ENCODE measurements at places on chromosomes 2 and 18. TPM values are rescaled to one million over a fixed set of nuclear protein-coding genes. Genes with fewer than 3 reads are reported as not detected.

Gene CDH20
- total RNA-seq = not detected

DNA sequence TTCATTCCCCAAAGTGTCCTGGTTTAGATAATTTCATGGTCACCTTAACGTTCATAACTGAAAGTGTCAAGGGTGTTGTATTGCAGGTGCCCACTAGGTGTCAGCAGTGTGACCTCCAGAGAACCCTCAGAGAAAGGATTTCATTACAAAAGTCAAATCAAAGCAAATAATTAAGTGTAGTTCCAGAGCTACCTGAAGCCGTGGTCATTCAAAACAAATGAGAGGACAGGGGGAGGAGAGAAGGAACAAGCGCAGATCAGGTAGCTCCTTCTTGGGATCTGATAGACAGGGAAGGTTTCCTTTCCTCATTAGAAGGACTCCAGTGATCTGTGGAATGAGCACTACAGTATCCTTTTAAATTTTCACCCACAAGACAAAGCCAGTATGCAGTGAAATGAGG, at the start of gene SLC9A4:
TSS of gene SLC9A4 (plus strand) at position 207 of the 400 bp plus-strand sequence. CDS start 534 bp downstream, outside the sequence.
- H3K27me3 ChIP-seq = no peaks in the 10 kb centered on the region
- DNase-seq = peak; percentile 49
- no peaks in the 10 kb centered on the region for H3K36me3 ChIP-seq

DNA sequence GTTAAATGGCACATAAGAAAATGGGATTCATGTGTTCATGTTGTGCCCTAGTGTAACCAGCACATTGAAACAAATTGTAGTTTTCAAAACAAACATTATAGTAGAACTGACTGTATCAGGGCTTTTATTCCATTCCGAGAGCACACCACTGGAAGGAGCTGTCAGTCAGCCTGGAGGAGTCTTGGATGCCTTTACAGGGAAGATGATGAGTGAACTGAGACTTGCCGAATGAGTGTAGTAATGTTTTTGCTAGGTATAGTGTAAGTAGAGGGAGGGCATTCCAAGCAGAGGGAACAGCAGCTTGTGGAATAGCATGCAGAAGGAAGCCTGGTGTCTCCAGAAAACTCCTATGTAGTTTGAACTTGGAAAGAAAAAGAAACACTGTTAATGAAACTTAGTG, 183.5 kb downstream of the MCFD2 start:
- H3K27ac ChIP-seq = no peak overlapping the region
- DNase-seq = no peak
- peaks cover 9% of the 10 kb centered on the region for H3K4me1 ChIP-seq
- no peaks in the 10 kb centered on the region for H3K27me3 ChIP-seq
- peaks cover 12% of the 10 kb centered on the region for H3K36me3 ChIP-seq
- H3K4me3 ChIP-seq = no peak overlapping the region

DNA sequence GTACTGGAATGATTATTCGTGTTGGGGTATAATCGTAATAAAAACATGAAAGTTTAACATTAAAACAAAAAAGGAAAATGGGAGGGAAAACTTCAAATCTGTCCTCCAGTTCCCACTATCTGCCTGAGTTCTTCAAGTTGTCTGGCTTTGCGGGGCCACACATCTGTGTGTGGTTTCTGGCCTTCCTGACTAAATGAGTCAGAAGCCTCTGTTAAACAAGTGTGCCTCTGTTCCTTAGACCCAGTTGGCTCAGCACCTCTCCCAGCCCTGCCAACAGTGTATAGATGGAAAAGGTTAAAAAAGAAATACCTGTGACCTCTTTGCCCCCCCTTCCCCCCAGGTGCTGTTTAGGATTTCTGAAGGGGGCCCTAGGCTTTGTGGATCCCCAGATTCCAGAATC, 30.2 kb downstream of the XDH start:
- H3K4me3 ChIP-seq = no peak overlapping the region
- H3K27me3 ChIP-seq = no peaks in the 10 kb centered on the region
- peaks cover 10% of the 10 kb centered on the region for H3K4me1 ChIP-seq
- H3K36me3 ChIP-seq = no peaks in the 10 kb centered on the region
- no peak for DNase-seq

DNA sequence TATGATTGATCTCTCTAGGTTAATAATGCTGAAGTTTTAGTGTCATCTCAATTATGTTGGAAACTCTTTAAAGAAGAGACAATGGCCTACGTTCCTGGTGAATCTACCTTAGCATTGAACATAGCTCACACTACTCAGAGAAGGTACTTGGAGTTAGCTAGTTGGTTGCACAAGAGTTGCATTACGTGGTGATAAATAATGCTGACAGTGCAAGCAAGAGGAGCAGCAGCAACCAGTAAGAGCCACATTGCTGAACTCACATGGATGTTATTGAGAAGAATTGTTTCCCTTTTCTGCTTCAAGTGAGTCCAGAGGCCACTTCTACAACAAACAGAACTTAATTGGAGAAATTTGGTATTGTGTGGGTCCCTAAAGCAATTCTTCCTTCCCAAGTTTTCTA, 737.1 kb downstream of the TDRD15 start:
- no peak overlapping the region for H3K4me3 ChIP-seq
- H3K4me1 ChIP-seq = no peaks in the 10 kb centered on the region
- no peak overlapping the region for H3K27ac ChIP-seq
- H3K36me3 ChIP-seq = no peaks in the 10 kb centered on the region
- DNase-seq = no peak
- H3K27me3 ChIP-seq = no peaks in the 10 kb centered on the region

GRCh38 chr2:150495993-150496627, 8.6 kb upstream of the RND3 start:
- no peaks in the 10 kb centered on the region for H3K4me1 ChIP-seq
- H3K27ac ChIP-seq = no peak overlapping the region
- no peaks in the 10 kb centered on the region for H3K36me3 ChIP-seq
- no peak for DNase-seq
- H3K27me3 ChIP-seq = no peaks in the 10 kb centered on the region
- H3K4me3 ChIP-seq = no peak overlapping the region

GRCh38 chr2:187134306-187134705, 285.3 kb upstream of the ZSWIM2 start:
- H3K4me3 ChIP-seq = no peak overlapping the region
- no peaks in the 10 kb centered on the region for H3K27me3 ChIP-seq
- H3K36me3 ChIP-seq = no peaks in the 10 kb centered on the region
- DNase-seq = no peak
- H3K4me1 ChIP-seq = no peaks in the 10 kb centered on the region

GRCh38 chr2:151333083-151333482, 24.3 kb upstream of the TNFAIP6 start:
- H3K27ac ChIP-seq = no peak overlapping the region
- no peaks in the 10 kb centered on the region for H3K27me3 ChIP-seq
- H3K4me1 ChIP-seq = no peaks in the 10 kb centered on the region
- no peak overlapping the region for H3K4me3 ChIP-seq

Gene COLEC12
- total RNA-seq = 0.59 TPM

Gene COL6A3
- total RNA-seq = 0.66 TPM

GRCh38 chr2:64731263-64731643, 77.5 kb upstream of the SERTAD2 start:
- no peak overlapping the region for H3K27ac ChIP-seq
- H3K27me3 ChIP-seq = no peaks in the 10 kb centered on the region
- no peaks in the 10 kb centered on the region for H3K36me3 ChIP-seq

Gene NOL4
- total RNA-seq = 0.74 TPM

- no peaks in the 10 kb centered on the region for H3K27me3 ChIP-seq
- H3K36me3 ChIP-seq = no peaks in the 10 kb centered on the region
- no peak overlapping the region for H3K27ac ChIP-seq
- DNase-seq = no peak
- no peak overlapping the region for H3K4me3 ChIP-seq
These were observed 523.5 kb upstream of the ZEB2 start for GRCh38 chr2:145043399-145043834.

- no peaks in the 10 kb centered on the region for H3K27me3 ChIP-seq
- peaks cover 5% of the 10 kb centered on the region for H3K4me1 ChIP-seq
- no peak overlapping the region for H3K4me3 ChIP-seq
- peak overlapping the region; percentile 7 for H3K27ac ChIP-seq
- no peaks in the 10 kb centered on the region for H3K36me3 ChIP-seq
These were observed 67.8 kb upstream of the EPAS1 start for GRCh38 chr2:46229134-46230063.

Gene DSC3
- total RNA-seq = 0.61 TPM

Gene MC2R
- total RNA-seq = not detected

- DNase-seq = no peak
- H3K36me3 ChIP-seq = no peaks in the 10 kb centered on the region
- H3K27ac ChIP-seq = no peak overlapping the region
- no peak overlapping the region for H3K4me3 ChIP-seq
- no peaks in the 10 kb centered on the region for H3K4me1 ChIP-seq
- H3K27me3 ChIP-seq = no peaks in the 10 kb centered on the region
These were observed 41.7 kb downstream of the MYOM1 start for GRCh38 chr18:3177902-3178687.

DNA sequence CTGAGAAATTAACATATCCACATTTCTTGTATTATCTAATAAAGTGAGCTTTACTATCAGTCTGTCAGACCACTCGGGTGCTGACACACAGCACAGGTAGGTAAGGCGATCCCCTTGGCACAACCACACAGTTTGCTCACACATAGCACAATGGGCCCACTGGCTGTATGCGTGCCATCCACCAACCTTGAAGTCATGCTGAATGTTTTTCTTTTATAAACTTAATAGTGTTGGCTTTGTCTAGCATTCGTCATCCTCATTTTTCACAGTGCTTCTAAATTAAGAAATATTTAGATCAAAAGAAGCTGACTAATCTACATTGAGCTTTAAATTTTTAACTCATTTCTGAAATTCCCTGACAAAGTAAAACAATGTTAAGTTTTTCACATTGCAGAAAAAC, 50.0 kb upstream of the PAPOLG start:
- H3K27me3 ChIP-seq = no peaks in the 10 kb centered on the region
- no peak overlapping the region for H3K4me3 ChIP-seq
- no peak overlapping the region for H3K27ac ChIP-seq
- DNase-seq = no peak

Gene RGPD4
- 0.07 TPM for total RNA-seq

- DNase-seq = no peak
- H3K27me3 ChIP-seq = no peaks in the 10 kb centered on the region
- H3K27ac ChIP-seq = no peak overlapping the region
- peaks cover 9% of the 10 kb centered on the region for H3K36me3 ChIP-seq
- H3K4me1 ChIP-seq = no peaks in the 10 kb centered on the region
These were observed 187.6 kb downstream of the MREG start for GRCh38 chr2:215825707-215826106.

DNA sequence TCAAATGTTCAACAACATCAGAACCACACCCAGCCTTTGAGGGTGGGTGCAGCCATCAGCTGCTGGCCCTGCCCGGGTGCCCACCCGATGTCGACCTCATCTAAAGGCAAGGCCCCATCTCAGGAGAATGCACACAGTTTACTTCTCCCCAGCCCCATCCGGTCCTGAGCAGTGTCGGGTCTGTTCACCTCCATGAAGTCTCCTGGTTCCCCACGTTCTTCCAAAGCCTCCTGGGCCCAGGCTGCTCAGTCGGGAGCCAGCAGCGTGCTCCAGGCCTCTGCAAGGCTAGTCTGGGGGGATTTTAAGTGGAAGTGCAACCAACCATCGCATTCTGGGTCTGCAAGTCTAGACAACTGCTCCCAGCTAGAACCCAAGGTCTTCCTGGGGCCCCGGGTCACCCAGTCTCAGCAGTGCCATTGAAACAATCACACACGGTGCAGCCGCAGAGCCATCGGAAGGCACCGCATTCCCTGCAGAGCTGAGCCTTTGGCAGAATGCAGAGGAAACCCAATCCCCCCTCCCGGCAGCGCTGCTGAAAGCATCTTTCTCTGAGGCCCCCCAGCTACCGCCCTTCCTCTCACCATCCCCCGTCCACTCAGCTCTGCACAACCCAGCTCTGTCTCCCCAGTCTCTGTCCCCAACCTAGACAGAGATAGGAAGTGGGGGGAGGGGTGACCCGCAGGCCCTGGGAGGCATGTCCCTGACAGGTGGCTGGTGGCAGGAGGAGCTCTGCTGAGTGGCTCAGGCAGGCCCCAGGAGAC, 8.5 kb downstream of the ESPNL start:
- H3K27ac ChIP-seq = no peak overlapping the region
- H3K27me3 ChIP-seq = no peaks in the 10 kb centered on the region
- H3K4me1 ChIP-seq = no peaks in the 10 kb centered on the region

Gene ASB18
- not detected for total RNA-seq

DNA sequence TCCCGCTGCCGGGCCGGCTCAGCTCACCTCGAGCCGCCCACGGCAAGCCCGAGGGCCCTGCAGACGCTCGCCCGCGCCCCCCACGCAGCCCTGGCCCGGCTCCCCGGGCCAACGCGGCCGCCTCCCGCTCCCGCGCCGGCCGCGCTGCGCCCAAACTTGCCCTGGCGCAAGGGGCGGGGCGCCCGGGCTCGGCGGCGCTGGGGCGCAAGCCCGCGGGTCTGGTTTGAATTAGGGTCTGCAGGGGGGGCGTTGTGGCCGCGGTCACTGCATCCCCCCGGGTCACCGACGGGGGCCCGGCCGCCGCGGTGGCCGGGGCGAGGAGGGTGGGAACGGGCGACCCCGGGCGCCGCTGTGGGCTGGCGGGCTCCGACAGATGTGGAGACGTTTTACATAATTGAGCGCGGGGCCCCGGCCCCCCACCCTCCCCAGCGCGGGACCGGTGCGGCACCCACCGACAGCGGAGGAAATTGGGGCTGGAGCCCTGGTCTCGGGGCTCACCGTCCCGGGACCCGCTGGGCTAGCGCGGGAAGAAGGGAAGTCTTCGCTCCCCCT, 690 bp downstream of the SDC1 start:
- peak overlapping the region; percentile 63 for H3K4me3 ChIP-seq
- H3K27ac ChIP-seq = no peak overlapping the region
- H3K36me3 ChIP-seq = peaks cover 8% of the 10 kb centered on the region
- H3K27me3 ChIP-seq = no peaks in the 10 kb centered on the region

- H3K4me3 ChIP-seq = no peak overlapping the region
- H3K27ac ChIP-seq = no peak overlapping the region
- H3K4me1 ChIP-seq = no peaks in the 10 kb centered on the region
- no peaks in the 10 kb centered on the region for H3K27me3 ChIP-seq
These were observed 355.4 kb downstream of the KIAA1328 start for GRCh38 chr18:37184209-37184868.

Gene STRADB
- total RNA-seq = 40.5 TPM

Gene SCYGR4
- total RNA-seq = not detected

DNA sequence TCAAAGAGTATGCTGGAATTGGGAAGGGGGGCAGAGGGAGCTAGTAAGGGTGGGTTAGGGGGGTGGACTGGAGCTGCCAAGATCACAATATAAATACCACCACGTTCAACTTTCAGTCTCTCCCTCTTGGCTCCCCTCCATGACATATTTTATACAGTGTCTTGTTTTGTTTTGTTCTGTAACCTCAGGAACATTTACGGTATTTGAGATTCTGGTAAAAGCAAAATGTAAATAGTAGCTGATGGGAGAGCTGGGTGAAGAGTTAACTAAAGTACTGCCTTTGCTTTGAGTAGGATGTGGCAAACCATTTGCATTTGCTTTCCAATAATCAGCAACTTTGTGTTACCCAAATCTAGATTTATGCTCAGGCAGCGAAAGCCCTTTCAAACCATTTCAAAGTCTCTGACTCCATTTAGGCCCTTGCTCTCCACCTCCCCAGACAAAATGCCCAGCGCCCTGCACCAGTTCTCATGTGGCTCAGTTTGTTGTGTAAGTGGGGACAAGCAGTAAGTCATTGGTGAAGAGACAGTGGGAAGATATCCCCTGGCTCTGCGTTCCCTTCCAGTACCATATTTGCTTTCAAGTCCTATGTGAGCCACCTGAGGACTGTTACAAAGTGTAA, 17.4 kb downstream of the IRS1 start:
- H3K27me3 ChIP-seq = no peaks in the 10 kb centered on the region
- no peaks in the 10 kb centered on the region for H3K4me1 ChIP-seq
- DNase-seq = no peak

GRCh38 chr2:46813020-46813415, 102.6 kb downstream of the MCFD2 start:
- H3K4me3 ChIP-seq = no peak overlapping the region
- H3K36me3 ChIP-seq = no peaks in the 10 kb centered on the region
- H3K4me1 ChIP-seq = no peaks in the 10 kb centered on the region
- H3K27me3 ChIP-seq = no peaks in the 10 kb centered on the region

Measured in H9 (cell line).